Muscle of leg (tissue), 16 donors: ENCODE measurements at places on chromosomes 4 and X. TPM values are rescaled to one million over a fixed set of nuclear protein-coding genes. Genes with fewer than 3 reads are reported as not detected.

Gene SPIN2A
- 3.4 TPM for total RNA-seq

Gene RBM46
- total RNA-seq: 0.09 TPM

Gene MORC4
- total RNA-seq: 38.9 TPM

DNA sequence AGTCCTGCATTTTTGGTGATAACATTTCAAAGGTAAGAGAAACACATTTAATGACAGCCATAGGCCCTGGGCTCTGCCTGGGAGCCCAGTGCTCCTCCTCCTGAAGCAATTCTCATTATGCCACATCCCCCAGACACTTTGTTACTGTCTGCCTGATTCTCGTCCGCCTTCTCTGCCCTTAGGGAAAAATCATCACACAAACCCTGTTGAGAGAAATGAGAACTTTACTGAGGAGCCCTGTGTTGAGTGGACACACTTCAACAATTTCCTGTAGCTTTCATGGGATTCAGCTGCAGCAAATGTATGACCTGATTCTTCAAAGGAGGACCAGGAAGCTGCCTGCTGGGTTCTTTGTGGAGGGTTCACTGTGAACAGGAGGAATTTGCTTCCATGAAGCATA lies 566.5 kb upstream of the FRG1 start:
- H3K27ac ChIP-seq: no peak overlapping the region
- H3K4me1 ChIP-seq: peaks cover 3% of the 10 kb centered on the region
- no peak overlapping the region for H3K4me3 ChIP-seq
- no peaks in the 10 kb centered on the region for H3K27me3 ChIP-seq

GRCh38 chr4:4170596-4171150 lies 56.1 kb downstream of the OTOP1 start:
- DNase-seq: no peak
- H3K27ac ChIP-seq: no peak overlapping the region
- peaks cover 2% of the 10 kb centered on the region for H3K27me3 ChIP-seq

- no peak overlapping the region for H3K27ac ChIP-seq
- H3K36me3 ChIP-seq: no peaks in the 10 kb centered on the region
- peak overlapping the region; percentile 25 for H3K4me3 ChIP-seq
- peaks cover 15% of the 10 kb centered on the region for H3K4me1 ChIP-seq
These were observed 484.2 kb downstream of the BCOR start for GRCh38 chrX:39613482-39613995.

- peak overlapping the region; percentile 56 for H3K27ac ChIP-seq
- H3K27me3 ChIP-seq: peaks cover 5% of the 10 kb centered on the region
- peaks cover 7% of the 10 kb centered on the region for H3K4me1 ChIP-seq
- peak; percentile 68 for DNase-seq
These were observed 3.1 kb upstream of the FAM241A start for GRCh38 chr4:112142182-112142581.

DNA sequence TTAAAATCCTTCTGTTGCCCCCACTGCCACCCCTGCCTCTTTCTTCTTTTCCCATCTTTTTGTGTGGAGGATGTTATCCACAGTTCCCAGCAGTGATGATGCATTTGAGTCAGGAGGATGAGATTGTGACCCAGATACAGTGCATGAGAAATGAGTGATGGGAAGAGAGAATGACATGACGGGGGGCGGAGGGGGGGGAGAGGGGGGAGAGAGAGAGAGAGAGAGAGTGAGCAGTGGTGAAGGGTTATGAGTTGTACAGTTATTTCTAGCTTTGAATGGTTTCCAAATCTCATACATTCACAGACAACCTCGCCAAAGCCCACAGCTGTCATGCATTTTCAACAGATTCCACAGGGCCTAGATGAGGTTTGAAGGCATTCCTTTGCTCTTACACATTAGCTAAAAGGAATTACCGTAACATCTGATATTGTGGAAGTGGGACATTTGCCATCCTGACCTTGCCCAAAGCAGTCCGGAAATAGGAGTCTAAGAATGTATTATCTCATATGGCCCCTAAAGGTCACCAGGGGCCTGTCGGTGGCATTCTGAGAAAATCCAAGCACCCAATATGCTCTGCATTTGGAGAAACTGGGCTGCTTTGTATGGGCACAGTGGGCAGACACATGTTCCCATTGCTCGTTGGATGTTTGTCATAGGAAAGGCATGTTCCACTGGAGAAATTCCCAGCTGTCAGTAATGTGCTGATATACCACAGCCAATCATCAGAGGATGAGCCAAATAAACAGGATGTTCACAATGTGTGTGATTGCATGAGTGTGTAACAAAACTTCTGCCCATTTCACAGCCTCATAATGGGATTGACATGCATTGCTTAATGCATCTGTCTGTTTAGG lies 435.8 kb downstream of the SPRY1 start:
- H3K4me1 ChIP-seq: peaks cover 21% of the 10 kb centered on the region
- peaks cover 2% of the 10 kb centered on the region for H3K36me3 ChIP-seq
- peak; percentile 99 for DNase-seq
- H3K27ac ChIP-seq: peak overlapping the region; percentile 98
- no peaks in the 10 kb centered on the region for H3K27me3 ChIP-seq
- H3K4me3 ChIP-seq: no peak overlapping the region

DNA sequence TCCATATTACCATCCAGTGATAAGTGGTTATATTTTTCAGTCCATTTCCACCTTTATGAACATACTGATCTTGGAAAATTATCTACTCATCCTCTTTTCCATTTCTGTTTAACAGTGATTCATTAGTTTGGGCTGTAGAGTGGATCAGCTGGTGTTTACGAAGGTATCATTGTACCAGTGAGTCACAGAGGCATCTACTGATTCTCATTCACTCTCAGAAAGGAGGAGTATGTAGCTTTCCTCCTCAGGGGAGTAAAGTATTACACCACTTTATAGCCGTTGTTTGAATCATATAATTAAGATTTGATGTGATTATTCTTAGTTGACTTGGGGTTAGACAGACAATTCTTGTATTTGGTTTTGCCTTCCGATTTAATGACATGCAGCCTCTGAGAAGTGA lies 74.7 kb downstream of the GALNT7 start:
- peak overlapping the region; percentile 54 for H3K27ac ChIP-seq
- H3K4me1 ChIP-seq: peaks cover 5% of the 10 kb centered on the region
- H3K36me3 ChIP-seq: no peaks in the 10 kb centered on the region
- no peak overlapping the region for H3K4me3 ChIP-seq
- no peak for DNase-seq

DNA sequence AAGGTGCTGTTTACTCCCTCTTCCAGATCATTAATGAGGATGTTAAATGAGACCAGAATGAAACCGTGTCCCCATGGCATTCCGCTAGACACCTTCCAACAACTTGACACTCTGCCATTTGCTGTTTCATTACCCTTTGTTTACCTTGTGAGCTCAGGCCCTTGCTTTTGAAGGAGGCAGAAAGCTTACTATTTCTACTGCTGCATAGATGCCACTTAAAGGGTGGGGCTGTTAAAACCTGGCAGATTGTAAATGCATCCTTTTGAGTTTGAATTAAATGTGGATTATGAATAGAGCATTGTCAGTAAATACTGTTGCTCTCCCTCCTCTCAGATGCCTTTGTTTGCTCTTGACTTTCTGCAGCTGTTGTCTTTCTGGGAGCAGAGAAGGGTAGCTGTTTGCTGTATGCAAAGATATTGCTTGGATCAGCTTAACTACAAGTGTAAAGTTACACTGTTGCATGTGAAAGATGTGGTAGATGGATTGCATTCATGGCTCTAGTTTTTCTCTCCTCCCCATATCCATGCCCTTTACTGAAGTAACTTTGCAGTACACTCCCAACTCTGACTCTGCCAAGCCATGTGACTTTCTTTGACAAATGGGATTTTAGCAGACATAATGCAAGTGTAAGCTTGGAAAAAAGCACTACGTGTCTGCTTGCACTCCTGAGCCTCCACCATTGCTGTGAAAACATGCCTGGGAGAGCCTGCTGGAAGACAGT lies 75.0 kb upstream of the DHX15 start:
- no peak overlapping the region for H3K4me3 ChIP-seq
- no peaks in the 10 kb centered on the region for H3K27me3 ChIP-seq
- DNase-seq: peak; percentile 77
- H3K27ac ChIP-seq: peak overlapping the region; percentile 76
- peaks cover 19% of the 10 kb centered on the region for H3K4me1 ChIP-seq

DNA sequence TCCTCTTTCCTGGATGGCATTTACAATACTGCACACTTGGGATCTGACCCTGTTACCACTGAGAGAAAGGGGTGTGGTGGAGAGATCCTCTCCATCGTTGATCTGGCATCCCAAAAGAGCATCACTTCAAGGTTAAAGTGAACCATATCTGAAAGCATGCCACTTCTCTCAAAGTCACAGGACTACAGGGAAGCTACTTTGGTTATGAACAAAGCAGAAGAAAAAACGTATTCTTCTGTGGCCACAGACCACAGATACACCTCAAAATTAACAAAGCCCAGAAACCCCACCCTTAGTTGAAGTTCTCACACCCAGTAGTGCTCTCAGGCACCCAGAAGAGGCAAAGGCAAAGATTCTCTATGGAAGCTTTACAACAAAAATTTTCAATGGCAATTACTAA lies 108.3 kb downstream of the JADE1 start:
- no peaks in the 10 kb centered on the region for H3K27me3 ChIP-seq
- H3K4me1 ChIP-seq: no peaks in the 10 kb centered on the region
- H3K27ac ChIP-seq: no peak overlapping the region
- no peak for DNase-seq
- H3K36me3 ChIP-seq: no peaks in the 10 kb centered on the region
- H3K4me3 ChIP-seq: no peak overlapping the region

GRCh38 chr4:69930768-69931167 lies at the start of gene CSN1S1:
CSN1S1 (plus strand) TSS chr4:69931068; CDS start chr4:69932556, 1,488 bp downstream.
- no peaks in the 10 kb centered on the region for H3K27me3 ChIP-seq
- no peaks in the 10 kb centered on the region for H3K36me3 ChIP-seq
- no peak for DNase-seq
- H3K27ac ChIP-seq: no peak within 1 kb of the TSS
- H3K4me1 ChIP-seq: no peaks in the 10 kb centered on the region

DNA sequence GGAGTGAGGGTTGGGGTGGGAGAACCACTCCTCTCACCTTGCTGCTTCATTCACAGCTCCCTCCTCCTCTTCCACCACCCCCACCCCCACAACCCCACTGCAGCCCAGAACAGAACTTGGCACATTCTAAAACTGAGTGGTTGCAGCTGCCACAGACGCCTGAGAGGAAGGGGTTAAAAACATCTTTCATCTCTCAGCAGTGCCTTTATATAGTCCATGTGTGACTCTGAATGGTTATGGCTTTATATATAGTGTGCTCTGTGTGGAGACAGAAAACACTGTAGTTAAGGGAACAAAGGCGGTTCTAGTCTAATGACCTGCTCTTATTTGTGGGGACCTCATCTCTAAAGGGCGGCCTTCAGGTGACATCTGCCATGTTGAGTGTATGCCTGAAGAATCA lies 144.8 kb downstream of the BCOR start:
- peaks cover 42% of the 10 kb centered on the region for H3K27me3 ChIP-seq
- DNase-seq: no peak
- no peaks in the 10 kb centered on the region for H3K36me3 ChIP-seq
- H3K4me3 ChIP-seq: no peak overlapping the region
- H3K27ac ChIP-seq: no peak overlapping the region

GRCh38 chr4:151067316-151067970 lies 32.0 kb upstream of the RPS3A start:
- H3K4me3 ChIP-seq: no peak overlapping the region
- peak; percentile 32 for DNase-seq
- H3K27me3 ChIP-seq: no peaks in the 10 kb centered on the region
- no peaks in the 10 kb centered on the region for H3K4me1 ChIP-seq
- no peak overlapping the region for H3K27ac ChIP-seq
- H3K36me3 ChIP-seq: no peaks in the 10 kb centered on the region

DNA sequence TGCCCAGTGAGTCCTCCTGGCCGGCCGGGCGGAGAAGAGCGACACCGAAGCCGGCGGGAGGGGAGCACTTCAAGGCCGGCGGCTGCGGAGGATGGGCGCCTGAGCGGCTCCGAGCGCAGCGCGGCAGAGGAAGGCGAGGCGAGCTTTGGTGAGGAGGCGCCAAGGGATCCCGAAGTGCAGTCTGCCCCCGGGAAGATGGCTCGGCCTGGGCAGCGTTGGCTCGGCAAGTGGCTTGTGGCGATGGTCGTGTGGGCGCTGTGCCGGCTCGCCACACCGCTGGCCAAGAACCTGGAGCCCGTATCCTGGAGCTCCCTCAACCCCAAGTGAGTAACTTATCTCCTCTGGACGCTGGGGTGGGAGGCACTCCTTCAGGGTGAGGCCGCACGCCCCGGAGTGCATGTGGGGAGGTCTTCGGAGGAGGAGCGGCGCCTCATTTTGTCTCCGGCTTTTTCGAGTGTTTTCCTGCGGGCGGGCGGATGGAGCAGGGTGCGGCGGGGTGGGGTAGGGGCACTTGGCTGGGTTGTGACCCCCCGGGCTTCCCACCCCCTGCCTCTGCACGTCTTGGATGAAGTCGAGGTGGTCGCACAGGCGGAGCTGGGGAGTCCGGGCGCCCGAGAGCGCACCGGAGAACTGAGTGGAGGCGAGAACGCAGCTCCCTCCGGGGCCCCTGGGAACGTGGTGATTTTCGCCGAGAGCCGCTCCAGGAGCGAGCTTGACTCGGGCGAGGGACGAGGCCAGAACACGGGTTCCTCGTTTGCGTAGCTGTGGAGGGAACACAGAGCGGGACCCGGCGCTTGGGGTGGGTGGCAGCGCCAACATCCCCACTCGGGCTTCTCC lies 979 bp downstream of the EFNB1 start:
- H3K27ac ChIP-seq: peak overlapping the region; percentile 42
- DNase-seq: peak; percentile 33
- H3K27me3 ChIP-seq: peaks cover 28% of the 10 kb centered on the region
- peak overlapping the region; percentile 68 for H3K4me3 ChIP-seq
- peaks cover 38% of the 10 kb centered on the region for H3K4me1 ChIP-seq
- H3K36me3 ChIP-seq: no peaks in the 10 kb centered on the region

DNA sequence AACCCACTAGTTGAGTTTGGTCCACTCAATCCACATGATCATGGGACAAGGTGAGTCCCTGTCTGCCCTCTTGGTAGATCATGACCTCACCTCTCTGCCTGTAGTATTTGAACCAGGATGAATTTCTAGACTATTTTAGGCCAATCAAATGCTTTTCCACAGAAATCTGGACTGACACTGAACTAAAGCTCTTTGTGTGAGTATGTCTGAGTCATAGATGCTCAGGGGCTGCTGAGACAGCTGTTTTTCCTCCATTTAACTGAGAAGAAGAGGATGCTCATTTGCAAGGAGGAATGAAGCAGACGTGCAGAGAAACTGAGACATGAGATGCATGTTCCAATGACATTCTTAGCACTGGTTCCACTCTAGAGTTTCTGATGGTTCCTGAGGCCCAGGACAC lies 77.3 kb upstream of the TMEM47 start:
- H3K4me3 ChIP-seq: no peak overlapping the region
- no peak overlapping the region for H3K27ac ChIP-seq
- H3K27me3 ChIP-seq: no peaks in the 10 kb centered on the region
- DNase-seq: no peak
